Myocyte (in vitro differentiated cells): ENCODE measurements at places on chromosomes 12 and 14. TPM values are rescaled to one million over a fixed set of nuclear protein-coding genes. Genes with fewer than 3 reads are reported as not detected.

Gene TMEM119
- total RNA-seq: 34.4 and 55.5 TPM in 2 replicates

Gene CPNE8
- total RNA-seq: not detected in 2 replicates

Gene OR4N2
- not detected in 2 replicates for total RNA-seq

Gene GRIP1
- total RNA-seq: 0.80 TPM in 1 of 2 replicates, not detected in the other

Gene CCDC175
- not detected in 2 replicates for total RNA-seq

Gene OR6C2
- not detected in 2 replicates for total RNA-seq

Gene LRFN5
- total RNA-seq: not detected in 2 replicates

Gene PALS1
- 24.8 and 25.8 TPM in 2 replicates for total RNA-seq

Gene KRT72
- total RNA-seq: not detected in 2 replicates

Gene RFX4
- not detected in 2 replicates for total RNA-seq

GRCh38 chr14:81450100-81450531 lies 50.0 kb upstream of the STON2 start:
- peak; percentile 98 for DNase-seq

DNA sequence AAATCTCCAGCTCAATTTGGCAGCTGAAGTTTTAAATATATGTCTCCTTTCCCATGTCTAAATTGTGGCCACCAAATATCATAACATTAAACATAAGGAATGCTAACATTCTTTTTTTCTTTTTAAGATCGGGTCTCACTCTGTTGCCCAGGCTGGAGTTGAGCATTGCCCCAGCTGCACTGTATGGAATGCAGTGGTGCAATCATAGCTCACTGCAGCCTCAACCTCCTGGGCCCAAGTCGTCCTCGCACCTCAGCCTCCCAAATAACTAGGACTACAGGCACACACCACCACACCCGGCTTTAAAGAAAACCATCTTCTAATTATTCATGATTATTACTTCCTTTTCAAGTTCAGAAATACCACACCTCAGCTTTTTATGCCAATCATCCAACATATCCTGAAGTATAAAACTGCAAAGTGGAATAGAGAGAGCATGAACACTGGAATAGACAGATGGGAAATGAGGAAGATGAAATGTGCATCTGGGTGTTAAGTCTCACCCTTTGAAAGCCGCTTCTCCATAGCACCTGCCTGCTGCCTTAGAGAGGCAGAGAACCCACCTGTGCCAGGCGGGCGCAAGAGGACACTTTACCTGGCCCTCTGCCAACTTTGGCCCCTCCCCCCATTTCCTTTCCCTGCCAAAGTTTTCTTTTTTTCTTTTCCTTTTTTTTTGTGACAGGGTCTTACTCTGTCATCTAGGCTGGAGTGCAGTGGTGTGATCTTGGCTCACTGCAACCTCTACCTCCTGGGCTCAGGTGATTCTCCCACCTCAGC lies 2.8 kb upstream of the EML1 start:
- no peak for DNase-seq

DNA sequence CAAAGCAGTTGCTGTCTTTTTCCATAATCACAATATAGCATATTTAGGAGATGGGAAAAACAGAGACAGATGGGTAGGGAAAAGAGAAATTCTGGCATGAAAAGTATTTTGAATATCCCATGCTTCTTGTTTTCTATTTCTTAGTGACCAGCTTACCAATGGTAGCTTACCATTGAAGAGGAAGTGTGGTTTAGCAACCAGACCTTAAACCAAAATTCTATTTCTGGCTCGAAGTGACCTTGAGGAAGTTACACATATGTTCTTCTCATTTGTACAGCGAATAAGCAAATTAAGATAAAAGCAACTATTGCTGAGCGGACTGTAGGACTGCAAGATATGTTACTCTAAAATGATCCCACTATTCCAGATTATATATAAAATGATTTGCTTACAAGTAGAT lies 82.9 kb downstream of the FGD4 start:
- DNase-seq: peak; percentile 49

DNA sequence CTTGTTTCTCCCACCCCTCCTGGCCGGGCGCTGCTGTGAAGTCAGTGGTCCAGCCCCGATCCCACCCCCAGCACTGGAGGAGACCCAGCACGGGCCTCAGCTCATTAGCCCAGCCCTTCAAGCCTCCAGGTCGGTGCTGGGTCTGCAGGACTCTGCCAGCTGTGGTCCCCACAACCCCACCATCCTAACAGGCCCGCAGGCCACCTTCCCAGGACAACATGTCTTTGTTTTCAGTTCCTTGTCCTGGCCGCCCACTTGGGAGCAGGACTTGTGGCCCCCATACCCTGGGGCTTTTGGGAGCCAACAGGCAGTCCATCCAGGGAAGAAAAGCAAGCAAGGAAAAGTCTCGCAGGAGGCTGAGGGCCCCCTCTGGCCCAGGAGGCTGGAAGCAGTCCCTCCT lies 60.0 kb downstream of the HRK start:
- DNase-seq: no peak

DNA sequence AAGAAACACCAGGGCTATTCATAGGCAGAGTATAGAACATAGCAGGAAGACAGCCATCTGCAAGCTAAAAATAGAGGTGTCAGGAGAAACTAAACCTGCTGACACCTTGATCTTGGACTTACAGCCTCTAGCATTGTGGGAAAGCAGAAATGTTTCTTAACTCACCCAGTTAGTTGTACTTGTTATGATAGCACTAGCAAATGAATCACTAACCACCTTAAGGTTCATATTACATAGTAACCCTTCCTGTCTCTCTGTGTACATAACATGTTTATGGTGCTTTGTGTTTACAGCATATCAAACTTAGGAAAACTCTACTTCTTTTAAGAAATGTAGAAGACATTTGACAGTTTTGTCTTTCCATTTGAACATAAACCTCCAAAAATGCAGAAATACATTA lies 1031.3 kb downstream of the FSCB start:
- DNase-seq: no peak

DNA sequence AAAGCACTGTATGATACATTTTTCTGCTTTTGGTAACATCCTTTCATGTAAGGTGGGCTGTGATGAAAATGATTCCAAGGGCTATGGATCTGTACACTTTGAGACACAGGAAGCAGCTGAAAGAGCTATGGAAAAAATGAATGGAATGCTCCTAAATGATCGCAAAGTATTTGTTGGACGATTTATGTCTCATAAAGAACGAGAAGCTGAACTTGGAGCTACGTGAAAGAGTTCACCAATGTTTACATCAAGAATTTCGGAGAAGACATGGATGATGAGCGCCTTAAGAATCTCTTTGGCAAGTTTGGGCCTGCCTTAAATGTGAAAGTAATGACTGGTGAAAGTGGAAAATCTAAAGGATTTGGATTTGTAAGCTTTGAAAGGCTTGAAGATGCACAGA lies 22.1 kb upstream of the SRGAP1 start:
- DNase-seq: no peak

DNA sequence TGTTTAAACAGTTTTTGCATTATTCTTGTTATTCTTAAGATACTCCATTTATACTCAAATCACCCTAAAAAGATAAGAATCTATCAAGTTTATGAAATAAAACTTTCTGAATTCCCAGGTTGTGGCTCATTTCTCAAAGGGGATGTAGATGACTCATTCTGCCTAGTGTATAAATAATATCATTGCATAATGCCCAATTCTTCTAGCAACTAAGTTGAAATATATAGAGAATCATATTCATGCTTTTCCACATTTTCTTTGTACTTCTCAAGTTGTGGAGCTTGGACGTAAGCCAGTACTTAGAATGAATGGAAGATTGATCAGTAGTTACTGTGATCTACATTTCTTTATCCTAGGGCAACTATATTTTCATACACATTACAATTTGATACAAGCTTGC lies 201.1 kb downstream of the PPFIA2 start:
- no peak for DNase-seq

- DNase-seq: no peak
Observed at GRCh38 chr12:62886796-62887195, 48.2 kb downstream of the PPM1H start.

DNA sequence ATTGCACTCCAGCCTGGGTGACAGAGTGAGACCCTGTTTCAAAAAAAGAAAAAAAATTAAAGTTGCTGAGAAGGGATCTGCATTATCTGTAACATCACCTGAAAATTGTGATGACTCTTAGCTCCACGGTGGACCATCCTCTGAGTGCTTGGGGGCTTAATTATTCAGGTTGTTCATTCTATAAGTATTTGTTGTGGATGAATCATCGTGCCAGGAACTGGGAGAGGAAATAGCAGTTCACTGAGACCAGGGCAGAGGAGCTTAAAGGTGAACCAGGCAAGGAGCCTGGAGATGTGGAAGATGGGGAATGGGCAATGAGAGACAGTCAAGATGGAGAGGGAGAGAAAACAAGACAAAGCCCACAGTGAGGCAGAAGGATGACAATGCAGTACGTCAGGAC lies 25.5 kb upstream of the GSC start:
- DNase-seq: no peak

- DNase-seq: peak; percentile 31
Observed at GRCh38 chr12:30437616-30438015, 258.1 kb downstream of the IPO8 start.

DNA sequence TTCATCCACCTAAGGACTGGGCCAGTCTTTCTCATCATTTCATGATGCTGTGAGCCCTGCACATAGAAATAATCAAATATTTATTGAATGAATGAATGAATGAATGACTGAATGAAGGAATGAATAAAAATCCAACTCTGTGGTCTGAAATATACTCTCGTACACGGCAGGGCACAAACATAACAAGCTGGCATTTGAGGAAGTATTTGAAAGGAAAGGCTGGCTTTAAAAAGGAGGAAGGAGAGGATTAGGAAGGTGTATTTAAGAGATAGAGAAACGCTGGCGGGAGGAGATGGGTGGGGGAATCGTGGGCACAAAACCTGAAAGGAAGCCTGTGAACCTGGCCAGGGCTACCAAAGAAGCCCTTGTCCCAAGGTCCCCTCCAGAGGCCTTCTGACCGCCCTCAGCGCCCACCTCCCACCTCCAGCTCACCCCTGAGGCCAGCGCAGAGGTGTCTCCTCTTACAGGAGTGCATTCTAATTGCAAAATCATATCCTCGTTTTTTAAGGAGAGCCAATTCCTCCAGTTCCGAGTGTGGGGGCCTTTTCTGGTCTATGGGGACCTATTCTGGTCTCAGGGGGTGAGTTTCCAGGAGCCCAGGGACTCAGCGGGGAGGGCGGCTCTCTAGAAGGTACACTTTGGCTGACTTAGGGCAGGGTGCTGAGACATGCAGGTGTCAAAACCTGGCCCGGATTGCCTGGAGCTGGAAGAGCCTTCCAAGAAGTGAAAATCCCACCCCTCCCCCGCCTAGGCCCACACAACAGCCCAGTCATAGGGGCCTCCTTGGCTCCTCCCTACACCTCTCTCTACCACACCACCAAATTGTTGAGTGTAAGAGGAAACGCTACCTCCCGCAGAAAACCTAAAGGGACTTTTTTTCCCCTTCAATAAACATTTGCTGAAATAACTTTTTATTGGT lies 8.7 kb upstream of the JDP2 start:
- DNase-seq: no peak

- DNase-seq: peak; percentile 33
Observed at GRCh38 chr14:20436363-20436755, 393 bp upstream of the KLHL33 start.

DNA sequence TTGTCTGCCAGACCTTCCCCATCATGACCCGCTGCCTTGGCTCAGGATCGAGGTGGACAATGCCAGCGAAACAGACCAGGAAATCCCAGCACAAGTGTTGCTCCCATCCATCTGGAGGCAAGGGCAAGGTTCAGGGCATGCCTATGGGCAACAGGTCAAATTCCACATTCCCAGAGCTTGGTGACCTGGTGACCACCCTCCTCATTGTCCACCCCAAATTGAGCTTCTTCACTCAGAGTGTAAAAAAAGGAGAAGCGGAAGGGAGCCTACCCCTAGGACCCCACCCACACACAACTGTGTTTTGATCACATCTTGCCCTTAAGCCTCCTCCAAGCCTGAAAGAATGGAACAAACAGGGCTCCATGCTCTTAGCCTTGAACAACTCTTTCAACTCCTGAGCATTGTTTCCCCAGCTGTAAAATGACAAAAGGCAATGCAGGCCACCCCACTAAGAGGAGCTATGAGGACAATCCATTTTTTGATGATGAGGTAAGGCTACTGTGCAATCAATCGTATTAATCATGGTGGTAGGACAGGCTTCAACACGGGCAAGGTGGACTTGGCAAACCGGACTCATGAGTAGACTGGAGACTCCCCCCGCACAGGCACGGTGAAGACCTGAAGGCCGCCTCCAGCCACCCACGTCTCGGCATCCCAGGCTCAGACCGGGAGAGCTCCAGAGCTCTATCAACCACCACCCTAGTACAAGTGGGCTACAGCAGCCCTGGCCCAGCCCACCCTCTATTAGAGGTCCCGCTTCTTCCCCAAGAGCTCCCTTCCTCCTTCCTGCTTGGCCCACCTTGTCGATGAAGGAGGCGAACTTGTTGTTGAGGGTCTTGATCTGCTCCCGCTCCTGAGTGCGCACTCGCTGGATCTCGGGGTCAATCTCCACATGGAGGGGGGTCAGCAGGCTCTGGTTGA lies 866 bp downstream of the KRT79 start:
- no peak for DNase-seq

DNA sequence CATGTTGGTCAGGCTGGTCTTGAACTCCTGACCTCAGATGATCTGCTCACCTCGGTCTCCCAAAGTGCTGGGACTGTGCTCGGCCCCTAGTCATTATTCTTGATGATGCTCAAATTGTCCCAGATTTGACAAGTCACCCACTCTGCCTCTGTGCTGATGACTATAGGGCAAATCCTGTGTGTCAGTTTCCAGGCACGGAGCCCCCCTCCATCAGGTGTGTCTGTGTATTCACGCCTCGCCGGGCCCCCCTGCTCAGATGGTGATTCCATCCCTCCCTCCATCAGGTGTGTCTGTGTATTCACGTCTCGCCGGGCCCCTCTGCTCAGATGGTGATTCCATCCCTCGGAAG lies 4.3 kb upstream of the GPR132 start:
- DNase-seq: no peak

- no peak for DNase-seq
Observed at GRCh38 chr14:99677231-99678140, 6.6 kb upstream of the CYP46A1 start.

DNA sequence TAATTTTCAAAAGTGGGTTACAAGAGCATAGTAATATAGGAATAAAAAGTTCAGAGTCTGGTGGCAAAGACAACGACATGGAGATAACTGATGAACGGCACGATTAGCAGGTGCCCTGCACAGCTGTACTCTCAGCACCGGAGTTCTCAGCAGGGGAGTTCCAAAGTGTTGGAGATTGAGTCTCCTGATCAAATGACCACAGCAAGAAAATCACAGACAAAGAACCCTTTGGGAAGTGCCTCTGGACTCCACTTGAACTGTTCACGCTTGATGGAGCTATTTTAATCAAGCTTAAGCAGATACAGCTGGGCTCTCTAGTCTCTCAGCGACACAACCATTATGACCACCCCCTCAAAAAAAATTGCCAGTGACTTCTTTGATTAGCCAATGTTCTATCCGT lies 153.1 kb downstream of the ALG10B start:
- no peak for DNase-seq

GRCh38 chr14:70000601-70001000 lies 121.4 kb downstream of the SMOC1 start:
- no peak for DNase-seq

- DNase-seq: no peak
Observed at GRCh38 chr14:92960706-92961566, 38.0 kb downstream of the CHGA start.

DNA sequence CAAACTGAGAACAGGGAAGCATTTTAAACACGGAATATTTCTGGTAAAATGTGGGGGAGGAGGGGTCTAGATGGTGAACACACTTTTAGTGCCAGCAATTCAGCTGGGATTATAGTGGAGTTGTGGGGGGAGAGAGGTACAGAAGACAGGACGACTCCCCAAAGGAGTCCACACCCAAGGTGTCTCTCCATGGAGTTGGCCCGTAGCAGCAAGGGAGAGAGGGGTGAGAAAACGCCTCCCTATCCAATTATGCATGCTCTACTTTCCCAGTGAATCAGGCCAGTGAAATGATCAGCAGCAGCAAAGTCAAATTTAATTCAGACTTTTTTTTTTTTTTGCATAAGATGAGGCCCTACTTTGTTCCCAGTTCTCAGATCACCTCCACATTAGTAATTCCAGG lies 38.6 kb downstream of the BTG1 start:
- DNase-seq: no peak
